NCI-H748 treated with DMSO at 0.1 percent for 48 hours (cell line): ENCODE measurements at places on chromosomes 2 and 18.

DNA sequence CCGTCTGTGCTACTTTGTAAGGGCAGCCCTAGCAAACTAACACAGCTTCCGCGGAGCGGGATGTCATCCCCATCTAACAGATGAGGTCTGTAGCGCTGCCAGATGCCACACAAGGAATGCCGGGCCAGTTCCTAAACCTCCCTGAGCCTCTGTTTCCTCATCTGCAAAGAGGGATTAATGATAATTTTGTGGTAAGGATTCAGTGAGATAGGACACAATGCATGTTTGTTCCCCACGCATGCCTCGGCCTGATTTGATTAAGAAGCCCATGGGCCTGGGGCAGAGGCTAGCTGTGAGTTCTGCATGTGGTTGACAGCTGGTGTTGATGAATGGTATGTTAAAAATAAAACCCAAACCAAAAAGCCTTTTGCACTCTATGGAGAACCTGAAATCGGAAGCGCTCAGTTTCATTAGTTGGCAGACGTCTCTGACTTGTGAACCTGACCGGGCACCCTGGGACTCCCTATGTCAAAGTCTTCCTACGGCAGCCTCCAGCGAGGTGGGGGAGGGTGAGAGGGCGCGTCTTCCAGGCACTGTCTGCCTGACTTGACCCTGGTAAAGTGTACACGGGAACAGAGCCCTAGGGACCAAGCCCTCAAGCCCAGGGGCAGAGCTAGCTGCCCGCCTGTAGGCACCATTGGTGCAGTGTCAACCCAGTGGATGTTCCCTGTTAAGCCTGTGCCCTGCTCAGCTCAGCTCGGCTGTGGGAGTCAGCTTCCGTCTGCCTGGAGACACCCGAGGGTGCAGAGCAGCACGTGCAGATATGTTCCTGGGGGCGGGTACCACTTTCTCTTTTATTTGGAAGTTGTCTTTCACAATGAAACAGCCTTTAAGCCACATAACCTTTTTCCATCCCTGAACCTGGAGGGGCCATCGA is 14.8 kb upstream of the INHBB start:
- DNase-seq: no peak

DNA sequence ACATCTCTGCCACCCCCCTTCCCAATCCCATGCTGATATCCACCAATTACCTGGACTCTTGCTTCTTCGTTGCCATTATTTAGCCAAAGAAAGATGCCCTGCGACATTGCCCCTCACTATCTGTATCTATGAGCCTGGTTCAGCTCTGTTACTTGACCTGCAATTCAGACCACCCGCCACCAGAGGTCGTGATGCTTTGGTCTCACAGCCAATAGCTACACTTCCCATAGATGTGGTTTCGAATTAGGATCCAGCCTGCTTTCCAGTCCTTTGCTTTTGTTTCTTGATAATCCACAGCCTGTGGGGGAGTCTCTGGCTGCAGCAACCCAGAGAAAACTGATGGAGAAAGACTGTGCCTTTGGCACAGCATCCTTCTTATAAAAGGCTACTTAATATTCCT is 239.4 kb downstream of the KLHL29 start:
- no peak for DNase-seq

GRCh38 chr2:128498589-128498988 is 179.9 kb upstream of the HS6ST1 start:
- DNase-seq: no peak

- DNase-seq: no peak
These were observed 797 bp downstream of the TTC32 start for GRCh38 chr2:19900931-19901441.

- DNase-seq: peak; percentile 99
These were observed 213.4 kb downstream of the DCC start for GRCh38 chr18:52553441-52553840.

DNA sequence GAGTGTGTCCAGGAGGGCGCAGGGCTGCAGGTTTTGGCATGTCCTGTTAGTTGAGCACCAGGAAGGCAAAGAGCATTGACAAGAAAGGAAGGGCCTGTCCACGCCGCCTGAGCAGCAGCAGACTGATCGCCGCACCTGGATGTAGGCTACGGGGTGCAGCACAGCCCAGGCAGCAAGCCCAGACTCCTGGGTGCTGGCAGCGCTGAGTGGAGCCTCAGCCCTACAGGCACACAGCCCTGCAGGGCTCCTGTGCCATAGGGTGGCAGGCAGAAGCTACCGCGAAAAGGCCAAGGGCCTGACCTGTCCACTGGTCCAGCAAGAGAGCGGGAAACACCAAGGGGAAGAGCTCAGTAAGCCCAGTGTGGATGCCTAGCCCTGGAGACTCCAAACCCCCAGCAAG is 198.0 kb downstream of the HDAC4 start:
- no peak for DNase-seq

GRCh38 chr2:238152771-238153688 is 5.7 kb upstream of the ERFE start:
- no peak for DNase-seq

GRCh38 chr2:95023222-95023597 is 2.3 kb upstream of the MAL start:
- DNase-seq: no peak
